ENCODE measurements at places on chromosomes 3 and 15. TPM values are rescaled to one million over a fixed set of nuclear protein-coding genes. Genes with fewer than 3 reads are reported as not detected.
A peak's percentile ranks its signal among the peaks of the same experiment; 100 is the strongest.

- H3K36me3 ChIP-seq, result no peaks in the 10 kb centered on the region
- peak; percentile 35 for DNase-seq
- H3K27me3 ChIP-seq, result no peaks in the 10 kb centered on the region
- no peak overlapping the region for H3K27ac ChIP-seq
- no peak overlapping the region for H3K4me3 ChIP-seq
- H3K4me1 ChIP-seq, result no peaks in the 10 kb centered on the region
These were observed 217.9 kb downstream of the TBC1D2B start for GRCh38 chr15:77859491-77860060.

DNA sequence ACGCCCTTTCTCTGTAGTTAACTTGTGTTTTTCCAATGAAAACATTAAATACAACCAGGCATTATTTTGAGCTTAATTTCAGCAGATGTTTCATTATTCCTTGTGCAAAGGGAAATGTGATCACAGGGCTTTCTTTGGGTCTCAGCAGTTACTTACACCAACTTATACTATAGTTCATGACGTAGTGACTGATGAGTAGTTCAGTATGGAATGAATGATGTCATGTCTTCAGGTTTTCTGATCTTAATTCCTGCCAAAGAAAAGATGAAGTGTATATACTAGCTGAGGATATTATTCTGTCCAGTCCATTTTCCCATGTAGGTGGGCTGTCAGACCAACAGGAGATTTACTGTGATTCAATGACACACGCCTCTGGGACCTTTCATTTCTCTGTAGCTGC is 61.3 kb downstream of the MYRIP start:
- H3K27me3 ChIP-seq, result no peaks in the 10 kb centered on the region
- H3K4me3 ChIP-seq, result no peak overlapping the region
- DNase-seq, result no peak
- H3K27ac ChIP-seq, result no peak overlapping the region
- no peaks in the 10 kb centered on the region for H3K36me3 ChIP-seq

DNA sequence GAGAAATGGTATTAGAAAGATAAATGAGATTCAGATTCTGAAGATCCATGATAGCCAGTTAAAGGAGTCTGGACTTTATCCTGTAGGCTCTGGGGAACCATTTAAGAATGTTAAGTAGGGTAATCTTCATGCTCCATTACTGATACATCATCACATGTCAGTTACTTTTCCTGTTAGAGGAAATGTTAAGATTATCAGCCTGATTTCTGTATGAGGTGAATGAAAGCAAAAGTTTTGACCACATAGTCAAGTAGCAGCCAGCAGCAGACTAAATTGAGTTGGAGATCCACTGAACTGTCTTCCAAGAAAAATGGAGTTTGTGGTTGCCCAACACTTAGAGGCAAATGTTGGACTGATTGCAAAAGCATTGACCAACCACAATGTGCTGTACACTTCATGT is 4.7 kb upstream of the COPB2 start:
- H3K36me3 ChIP-seq, result no peaks in the 10 kb centered on the region
- H3K4me3 ChIP-seq, result no peak overlapping the region
- H3K4me1 ChIP-seq, result no peaks in the 10 kb centered on the region
- no peak overlapping the region for H3K27ac ChIP-seq

DNA sequence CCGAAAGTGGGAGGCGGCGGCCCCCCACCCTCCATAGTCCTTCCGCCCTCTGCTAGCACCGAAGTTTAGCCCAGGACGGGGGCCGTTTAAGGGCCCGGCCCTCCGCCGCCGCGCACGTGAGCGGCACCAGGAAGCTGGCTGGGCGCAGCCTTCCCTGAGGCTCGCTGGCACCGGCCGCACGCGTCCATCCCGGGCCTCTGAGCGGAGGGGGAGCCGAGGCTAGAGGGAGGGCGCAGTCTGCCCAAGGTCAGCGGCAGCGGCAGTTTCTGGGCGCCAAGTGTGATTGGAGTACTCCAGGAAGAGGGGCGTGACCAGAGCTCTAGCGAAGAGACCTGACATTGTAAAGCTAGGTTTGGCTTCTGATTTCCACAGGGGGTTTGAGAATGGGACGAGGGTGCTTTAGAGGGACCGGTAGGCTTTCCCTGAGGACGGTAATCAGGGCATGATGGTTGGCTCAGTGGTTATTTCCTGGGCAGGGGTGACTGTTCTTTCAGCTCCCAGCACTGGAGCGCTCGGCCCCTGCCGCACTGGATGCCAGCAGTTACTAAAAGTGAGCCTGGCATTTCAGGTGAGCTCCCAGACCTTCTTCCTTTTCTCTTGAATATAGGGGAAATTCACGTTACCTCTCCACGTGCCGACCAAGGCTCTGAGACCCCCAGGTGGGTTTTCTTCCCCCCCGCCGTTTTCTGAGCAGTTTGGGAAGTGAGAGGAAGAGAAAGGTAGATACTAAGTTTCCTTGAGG is 853 bp downstream of the TEX264 start:
- H3K27me3 ChIP-seq, result no peaks in the 10 kb centered on the region
- H3K4me3 ChIP-seq, result peak overlapping the region; percentile 70
- peak; percentile 73 for DNase-seq

THSD4 gene
- total RNA-seq, result 5.2 TPM

SGO1 gene
- total RNA-seq, result 0.55 TPM

GRCh38 chr3:56975567-56975966 is 84.9 kb upstream of the SPATA12 start:
- H3K27me3 ChIP-seq, result no peaks in the 10 kb centered on the region
- DNase-seq, result no peak
- H3K27ac ChIP-seq, result no peak overlapping the region
- H3K36me3 ChIP-seq, result no peaks in the 10 kb centered on the region
- H3K4me1 ChIP-seq, result no peaks in the 10 kb centered on the region

GRCh38 chr3:16929311-16929710 is 44.6 kb downstream of the PLCL2 start:
- no peak overlapping the region for H3K27ac ChIP-seq
- H3K27me3 ChIP-seq, result no peaks in the 10 kb centered on the region
- DNase-seq, result no peak
- H3K36me3 ChIP-seq, result no peaks in the 10 kb centered on the region
- H3K4me1 ChIP-seq, result no peaks in the 10 kb centered on the region
- no peak overlapping the region for H3K4me3 ChIP-seq

DUOXA1 gene
- not detected for total RNA-seq

- no peak overlapping the region for H3K4me3 ChIP-seq
- no peak overlapping the region for H3K27ac ChIP-seq
- H3K4me1 ChIP-seq, result no peaks in the 10 kb centered on the region
- DNase-seq, result no peak
These were observed 10.9 kb upstream of the IL16 start for GRCh38 chr15:81185631-81186295.

TRH gene
- total RNA-seq, result not detected

DNA sequence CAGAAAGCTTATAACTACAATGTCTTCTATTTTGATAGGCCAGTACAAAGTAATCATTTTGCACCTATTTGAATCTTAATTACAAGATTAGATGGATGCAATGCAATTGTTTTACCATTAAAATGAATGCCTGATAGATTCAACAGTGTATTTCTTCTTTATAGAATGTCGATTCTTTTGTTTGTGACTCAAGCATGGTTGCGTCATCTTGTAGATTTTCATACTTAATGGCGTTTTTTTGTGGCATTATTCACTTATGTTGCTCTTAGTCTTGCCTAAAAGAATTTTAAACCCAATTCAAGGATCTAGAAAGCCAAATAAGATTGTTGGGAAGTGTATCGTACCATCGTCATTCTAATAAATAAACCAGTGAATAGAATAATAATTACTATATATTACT is 21.4 kb downstream of the ZBTB38 start:
- H3K4me3 ChIP-seq, result no peak overlapping the region
- H3K4me1 ChIP-seq, result no peaks in the 10 kb centered on the region
- no peaks in the 10 kb centered on the region for H3K36me3 ChIP-seq
- no peaks in the 10 kb centered on the region for H3K27me3 ChIP-seq

GRCh38 chr15:41828807-41829141 is 882 bp downstream of the JMJD7 start:
- no peaks in the 10 kb centered on the region for H3K27me3 ChIP-seq
- H3K4me3 ChIP-seq, result peak overlapping the region; percentile 91
- H3K4me1 ChIP-seq, result peaks cover 13% of the 10 kb centered on the region
- H3K27ac ChIP-seq, result no peak overlapping the region
- no peak for DNase-seq

FBXL22 gene
- 0.55 TPM for total RNA-seq

DNA sequence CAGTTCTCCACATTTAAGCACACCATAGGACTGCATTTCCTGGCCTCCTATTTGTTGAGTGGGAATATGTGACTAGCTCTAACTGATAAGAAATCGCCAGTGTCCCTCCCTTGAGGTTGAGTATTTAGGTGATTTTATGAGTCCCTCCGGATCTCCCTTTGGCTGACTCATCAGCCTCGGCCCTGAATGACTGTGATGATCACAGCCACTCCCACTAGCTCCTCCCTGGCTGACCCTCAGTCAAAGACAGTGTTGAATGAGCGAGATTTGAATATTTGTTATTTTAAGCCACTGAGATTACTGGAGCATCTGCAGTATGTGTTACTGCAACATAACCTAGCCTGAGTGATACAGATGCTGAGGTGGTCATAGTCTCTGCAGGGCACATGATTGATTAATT is 515.3 kb downstream of the EPHB1 start:
- no peak for DNase-seq
- no peaks in the 10 kb centered on the region for H3K27me3 ChIP-seq
- H3K4me1 ChIP-seq, result no peaks in the 10 kb centered on the region
- no peak overlapping the region for H3K4me3 ChIP-seq
- no peak overlapping the region for H3K27ac ChIP-seq
- H3K36me3 ChIP-seq, result no peaks in the 10 kb centered on the region

DNA sequence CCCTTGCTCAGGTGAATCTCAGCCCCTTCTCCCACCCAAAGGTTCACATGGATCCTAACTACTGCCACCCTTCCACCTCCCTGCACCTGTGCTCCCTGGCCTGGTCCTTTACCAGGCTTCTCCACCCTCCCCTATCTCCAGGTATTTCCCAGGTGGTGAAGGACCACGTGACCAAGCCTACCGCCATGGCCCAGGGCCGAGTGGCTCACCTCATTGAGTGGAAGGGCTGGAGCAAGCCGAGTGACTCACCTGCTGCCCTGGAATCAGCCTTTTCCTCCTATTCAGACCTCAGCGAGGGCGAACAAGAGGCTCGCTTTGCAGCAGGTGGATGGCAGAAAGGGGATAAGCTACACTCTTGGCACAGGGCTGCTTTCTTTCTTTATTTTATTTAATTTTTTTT is 4.5 kb downstream of the FAM131A start:
- no peaks in the 10 kb centered on the region for H3K4me1 ChIP-seq
- H3K27me3 ChIP-seq, result no peaks in the 10 kb centered on the region
- no peak for DNase-seq
- no peak overlapping the region for H3K27ac ChIP-seq
- H3K36me3 ChIP-seq, result no peaks in the 10 kb centered on the region

DNA sequence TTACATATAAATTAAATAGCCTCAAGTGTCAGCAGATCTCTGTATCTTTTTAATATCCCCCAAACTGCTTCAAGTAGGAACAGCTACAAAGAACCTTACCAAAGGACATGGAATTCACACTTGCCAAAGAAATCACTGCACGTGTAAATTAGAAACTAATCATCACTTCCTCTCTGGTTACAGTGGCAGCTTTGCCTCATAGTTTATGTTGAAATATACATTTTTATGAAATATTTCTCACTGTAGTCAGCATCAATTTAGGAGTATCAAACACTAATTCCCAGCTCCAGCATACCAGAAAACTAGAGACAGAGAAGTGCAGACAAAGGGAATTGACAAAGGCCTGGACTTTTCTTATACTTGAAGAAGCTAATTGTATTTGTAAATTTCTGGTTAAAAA is 260.9 kb downstream of the TIGIT start:
- H3K4me3 ChIP-seq, result no peak overlapping the region
- H3K27ac ChIP-seq, result no peak overlapping the region
- DNase-seq, result no peak
- no peaks in the 10 kb centered on the region for H3K36me3 ChIP-seq
- no peaks in the 10 kb centered on the region for H3K27me3 ChIP-seq

- peak overlapping the region; percentile 93 for H3K4me3 ChIP-seq
- no peaks in the 10 kb centered on the region for H3K36me3 ChIP-seq
- DNase-seq, result no peak
- H3K4me1 ChIP-seq, result peaks cover 4% of the 10 kb centered on the region
- H3K27ac ChIP-seq, result peak overlapping the region; percentile 95
- no peaks in the 10 kb centered on the region for H3K27me3 ChIP-seq
These were observed 888 bp downstream of the TMOD3 start for GRCh38 chr15:51830276-51830806.

IQCF2 gene
- total RNA-seq, result not detected

GRCh38 chr15:73683777-73684580 is at the start of gene CD276:
CD276 (plus strand) TSS chr15:73684383; CDS start chr15:73699640, 15,257 bp downstream.
- peak; percentile 92 for DNase-seq
- peak within 1 kb of the TSS; percentile 80 for H3K4me3 ChIP-seq
- H3K27ac ChIP-seq, result peak within 1 kb of the TSS; percentile 53
- no peaks in the 10 kb centered on the region for H3K36me3 ChIP-seq
- no peaks in the 10 kb centered on the region for H3K27me3 ChIP-seq
- no peaks in the 10 kb centered on the region for H3K4me1 ChIP-seq

UCN2 gene
- total RNA-seq, result not detected

DUOXA2 gene
- total RNA-seq, result 1.4 TPM

GRCh38 chr15:32718227-32718820 is 520 bp downstream of the GREM1 start:
- H3K27me3 ChIP-seq, result no peaks in the 10 kb centered on the region
- peak; percentile 53 for DNase-seq
- H3K27ac ChIP-seq, result no peak overlapping the region
- no peaks in the 10 kb centered on the region for H3K4me1 ChIP-seq
- H3K4me3 ChIP-seq, result peak overlapping the region; percentile 48
- H3K36me3 ChIP-seq, result no peaks in the 10 kb centered on the region

GABRR3 gene
- not detected for total RNA-seq

GRCh38 chr3:65685621-65686235 is 353.0 kb downstream of the MAGI1 start:
- H3K4me3 ChIP-seq, result no peak overlapping the region
- H3K36me3 ChIP-seq, result no peaks in the 10 kb centered on the region
- H3K4me1 ChIP-seq, result no peaks in the 10 kb centered on the region
- no peak for DNase-seq

DNA sequence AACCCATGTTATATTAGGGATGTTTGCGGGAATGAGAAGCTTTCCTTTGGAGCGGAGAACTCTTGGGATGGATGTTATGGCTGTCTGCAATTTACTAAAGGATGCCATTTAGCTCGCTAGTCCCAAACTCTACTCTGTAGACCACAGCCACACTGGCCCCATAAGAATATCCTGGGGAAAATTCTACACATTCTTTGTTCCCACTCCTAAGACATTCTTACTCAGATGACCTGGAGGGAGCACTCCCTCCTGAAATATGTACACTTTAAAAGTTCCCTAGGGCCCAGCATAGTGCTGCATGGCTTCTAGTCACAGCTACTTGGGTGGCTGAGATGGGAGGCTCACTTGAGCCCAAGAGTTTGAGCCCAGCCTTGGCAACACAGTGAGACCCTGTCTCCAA is 288.7 kb upstream of the RORA start:
- no peak overlapping the region for H3K4me3 ChIP-seq
- no peak overlapping the region for H3K27ac ChIP-seq
- H3K4me1 ChIP-seq, result no peaks in the 10 kb centered on the region
- no peak for DNase-seq

- H3K4me1 ChIP-seq, result no peaks in the 10 kb centered on the region
- no peak for DNase-seq
- H3K27me3 ChIP-seq, result no peaks in the 10 kb centered on the region
- H3K4me3 ChIP-seq, result no peak overlapping the region
- no peaks in the 10 kb centered on the region for H3K36me3 ChIP-seq
These were observed 41.9 kb upstream of the MITF start for GRCh38 chr3:69697381-69697780.

- no peaks in the 10 kb centered on the region for H3K27me3 ChIP-seq
- DNase-seq, result no peak
- H3K4me1 ChIP-seq, result no peaks in the 10 kb centered on the region
These were observed 56.6 kb downstream of the XXYLT1 start for GRCh38 chr3:195214381-195214780.

Data from right lobe of liver (tissue), 6 donors.